Dermis microvascular lymphatic vessel endothelial cell (primary cell): ENCODE measurements at places on chromosomes 12 and 14.

DNA sequence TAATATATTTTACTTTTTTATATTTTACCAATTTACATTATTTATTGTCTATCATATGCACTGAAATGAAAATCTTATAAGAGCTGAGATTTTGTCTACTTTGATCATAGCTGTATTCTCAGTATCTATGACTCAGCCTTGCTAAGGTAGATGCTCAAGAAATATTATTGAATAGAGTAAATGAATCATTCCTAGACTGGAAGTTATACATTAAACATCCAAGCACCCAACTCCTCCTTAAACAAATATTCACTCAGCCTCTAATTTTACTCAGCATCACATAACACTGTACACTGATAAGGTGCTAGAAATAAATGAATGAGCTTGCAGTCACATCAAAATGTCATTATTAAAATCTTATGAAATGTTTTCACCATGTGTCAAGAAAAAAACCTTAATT, 1424.9 kb downstream of the LRFN5 start:
- no peak for DNase-seq

DNA sequence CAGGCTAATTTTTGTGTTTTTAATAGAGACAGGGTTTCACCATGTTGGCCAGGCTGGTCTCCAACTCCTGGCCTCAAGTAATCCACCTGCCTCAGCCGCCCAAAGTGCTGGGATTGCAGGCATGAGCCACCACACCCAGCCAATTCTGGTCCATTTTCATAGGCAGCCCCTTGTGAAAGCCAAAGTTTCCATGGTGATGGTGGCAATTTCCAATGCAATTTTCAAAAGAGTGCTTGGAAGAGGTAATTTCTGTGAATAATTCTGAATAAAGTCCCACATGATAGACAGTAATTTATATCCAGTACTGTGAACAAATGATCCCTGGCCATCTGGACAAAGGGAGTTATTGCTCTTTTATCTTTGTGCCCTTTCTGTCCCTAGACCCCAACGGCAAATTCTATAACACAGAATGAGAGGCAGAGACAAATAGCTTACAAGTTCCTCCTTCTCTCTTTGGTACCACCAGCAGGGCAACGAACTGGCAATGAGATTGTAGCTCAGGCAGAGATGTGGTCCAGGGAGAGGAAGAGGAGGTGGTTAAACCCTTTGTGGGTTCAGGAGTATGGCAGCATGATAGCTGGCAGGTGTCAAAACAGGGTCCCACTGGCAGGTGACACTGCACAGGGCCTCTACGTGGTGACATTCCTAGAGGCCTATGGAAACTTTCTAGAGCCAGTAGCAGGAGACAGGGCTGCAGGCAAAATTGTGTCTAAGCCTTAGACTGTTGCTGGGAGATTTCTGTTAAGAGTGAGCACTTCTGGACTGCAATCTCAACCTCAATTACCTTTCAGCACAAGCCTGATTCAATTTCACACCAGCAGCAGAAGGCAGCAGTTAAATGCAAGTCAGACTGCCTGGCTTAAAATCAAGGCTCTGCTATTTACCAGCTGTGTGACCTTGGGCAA, 46.5 kb downstream of the NT5DC3 start:
- no peak for DNase-seq

- DNase-seq: no peak
These were observed 238.5 kb upstream of the NAV3 start for GRCh38 chr12:77591959-77592743.

GRCh38 chr14:80465546-80466220, 254.4 kb upstream of the DIO2 start:
- DNase-seq: no peak

DNA sequence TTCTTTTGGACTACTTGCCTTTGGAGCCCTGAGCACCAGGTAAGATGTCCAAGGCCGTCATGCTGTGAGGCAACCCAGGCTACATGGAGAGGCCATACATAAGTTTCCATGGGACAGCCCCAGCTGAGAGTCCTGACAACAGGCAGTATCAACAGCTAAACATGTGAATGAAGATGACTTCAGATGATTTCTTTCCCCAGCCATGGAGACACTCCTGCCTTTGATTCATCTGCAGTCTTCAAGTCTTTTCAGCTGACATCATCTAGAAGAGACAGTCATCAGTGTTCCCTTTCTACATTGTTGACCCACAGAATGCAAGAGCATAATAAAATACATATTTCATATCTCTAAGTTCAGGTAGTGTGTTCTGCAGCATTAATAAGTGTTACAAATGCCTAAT, 398.7 kb downstream of the BTG1 start:
- DNase-seq: no peak

GRCh38 chr14:89215531-89215930, 201.5 kb downstream of the FOXN3 start:
- DNase-seq: no peak

DNA sequence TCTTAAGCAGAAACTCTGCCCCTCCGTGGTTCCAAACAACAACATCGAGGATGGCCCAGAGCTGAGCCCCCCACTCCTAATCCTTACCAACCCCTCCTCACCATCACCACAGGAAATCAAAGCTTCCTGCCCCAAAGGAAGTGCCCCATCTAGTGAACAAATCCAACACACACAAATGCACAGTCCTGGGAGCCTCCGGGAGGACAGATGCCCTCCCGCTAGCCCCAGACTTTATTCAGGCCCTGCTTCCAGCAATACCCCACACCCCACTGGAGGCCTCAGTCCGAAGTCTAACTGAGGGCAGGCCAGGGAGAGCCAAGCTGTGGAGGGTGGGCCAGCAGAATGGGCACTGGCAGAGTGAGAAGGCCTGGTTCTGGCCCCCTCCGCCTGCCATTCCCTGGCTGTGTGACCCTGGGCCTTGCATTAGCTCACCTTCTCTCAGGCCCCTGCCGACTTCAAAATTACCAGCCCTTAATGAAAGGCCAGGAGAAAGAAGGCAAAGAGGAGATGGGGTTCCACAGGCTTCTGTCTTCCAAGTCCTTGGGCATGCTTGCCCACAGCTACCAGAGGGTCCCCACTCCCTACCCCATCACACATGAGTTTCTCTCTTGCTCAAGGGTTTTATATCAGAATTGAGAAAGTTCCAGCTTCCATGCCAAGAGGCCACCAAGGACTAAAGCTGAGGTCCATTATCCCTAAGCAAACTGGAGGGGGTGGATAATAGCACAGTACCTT, 2.3 kb downstream of the HDAC7 start:
- DNase-seq: peak; percentile 54

DNA sequence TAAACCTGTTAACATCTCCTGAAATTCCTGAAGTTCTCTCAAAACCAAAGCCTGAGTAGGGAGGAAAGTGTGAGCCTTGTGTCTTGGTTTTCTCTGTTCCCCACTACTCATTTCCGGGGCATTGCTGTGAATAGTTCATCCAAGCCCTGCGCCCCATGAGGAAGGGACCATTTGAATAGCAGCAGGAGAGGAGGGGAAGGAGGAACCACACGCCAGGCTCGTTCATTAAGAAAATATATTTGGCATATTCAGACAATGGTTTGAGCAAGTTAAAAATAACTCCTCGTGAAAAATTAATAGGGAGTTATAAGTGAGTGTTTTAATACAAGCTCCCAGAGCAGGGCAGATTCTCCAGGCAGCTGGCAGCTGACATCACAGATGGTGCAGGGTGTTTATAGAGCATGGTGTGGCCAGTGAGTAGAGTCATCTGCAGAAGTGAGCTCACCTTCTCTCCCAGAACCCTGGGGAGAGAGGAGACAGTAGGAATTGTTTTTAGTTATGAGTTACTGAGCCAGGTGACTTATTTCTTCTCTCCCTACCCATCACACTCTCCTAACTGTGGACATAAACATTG, 29.5 kb upstream of the CISTR start:
- DNase-seq: no peak

GRCh38 chr14:104185916-104186495, 47.6 kb downstream of the KIF26A start:
- no peak for DNase-seq

- DNase-seq: no peak
These were observed 4.8 kb upstream of the LGMN start for GRCh38 chr14:92753250-92753649.

DNA sequence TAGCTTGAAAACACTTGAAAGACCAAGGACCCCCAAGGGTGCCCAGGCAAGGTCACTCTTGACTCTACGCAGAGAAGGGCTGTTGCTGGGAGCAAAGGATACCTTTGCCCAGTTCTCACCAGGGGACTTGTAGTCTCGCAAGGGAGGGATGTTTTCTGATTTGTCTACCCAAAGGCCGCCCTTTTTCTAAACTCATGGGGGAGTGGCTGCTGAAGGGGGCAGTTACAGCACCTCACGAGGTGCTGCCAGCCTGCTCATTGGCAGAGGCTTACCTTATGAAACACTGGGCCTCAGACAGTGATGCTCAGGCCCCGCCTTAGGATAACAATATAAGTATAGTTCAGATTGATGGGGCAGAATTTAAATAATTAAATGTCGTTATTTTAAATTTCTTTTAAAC, 107.0 kb downstream of the ETV6 start:
- no peak for DNase-seq

- no peak for DNase-seq
These were observed 170.7 kb upstream of the EEA1 start for GRCh38 chr12:93099792-93100191.

DNA sequence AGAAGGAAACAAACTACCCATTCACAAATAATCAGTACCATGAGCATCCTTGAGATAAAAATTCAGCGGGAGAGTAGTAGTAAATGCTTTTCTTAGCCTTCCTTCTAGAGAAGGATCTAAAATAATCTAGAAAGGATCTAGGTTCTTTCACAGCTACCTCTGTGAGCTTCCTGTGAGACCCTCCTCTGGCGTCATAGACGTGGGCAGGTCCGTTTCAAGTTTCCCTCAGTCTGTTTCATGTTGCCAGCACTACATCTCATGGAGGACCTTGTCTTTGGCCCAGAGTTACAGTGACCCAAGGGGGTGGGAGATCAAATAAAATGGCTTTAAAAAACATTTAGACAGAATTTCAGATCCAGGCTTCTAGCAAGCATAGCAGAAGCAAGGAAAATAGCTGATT, 13.6 kb downstream of the DAAM1 start:
- DNase-seq: no peak

DNA sequence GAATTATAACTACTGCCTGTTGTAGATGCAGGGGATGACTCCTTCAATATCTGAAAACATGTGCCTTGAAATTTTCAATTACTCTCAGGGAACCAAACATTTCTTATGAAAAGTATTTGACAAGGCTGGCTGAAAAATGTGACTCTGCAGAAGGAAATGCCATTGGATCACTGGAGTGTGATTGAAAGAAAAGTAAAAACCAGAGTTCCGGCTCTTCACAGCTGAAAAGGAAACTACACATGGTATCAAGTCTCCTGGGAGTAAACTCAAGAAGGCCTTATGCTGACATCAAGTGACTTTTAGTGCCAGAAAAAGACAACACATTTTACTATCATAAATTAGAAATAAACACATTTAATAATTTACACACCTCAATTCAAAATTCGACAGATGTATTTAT, 693.0 kb downstream of the LRFN5 start:
- DNase-seq: no peak

GRCh38 chr14:106346534-106347290, 820.3 kb downstream of the TMEM121 start:
- no peak for DNase-seq

DNA sequence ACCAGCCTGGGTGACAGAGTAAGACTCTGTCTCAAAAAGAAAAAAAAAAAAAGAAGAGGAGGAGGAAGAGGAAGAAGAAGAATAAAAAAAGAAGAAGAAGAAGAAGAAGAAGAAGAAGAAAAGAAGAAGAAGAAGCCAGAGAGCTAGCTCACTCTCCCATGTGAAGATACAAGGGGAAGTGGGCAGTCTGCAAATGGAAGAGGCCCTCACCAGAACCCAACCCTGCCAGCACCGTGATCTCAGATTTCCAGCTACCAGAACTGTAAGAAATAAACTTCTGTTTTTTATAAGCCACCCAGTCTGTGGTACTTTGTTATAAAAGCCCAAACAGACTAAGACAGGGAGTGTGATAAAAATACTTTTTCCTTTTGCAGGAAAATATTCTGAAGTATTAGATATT, 130.7 kb downstream of the ETNK1 start:
- no peak for DNase-seq

DNA sequence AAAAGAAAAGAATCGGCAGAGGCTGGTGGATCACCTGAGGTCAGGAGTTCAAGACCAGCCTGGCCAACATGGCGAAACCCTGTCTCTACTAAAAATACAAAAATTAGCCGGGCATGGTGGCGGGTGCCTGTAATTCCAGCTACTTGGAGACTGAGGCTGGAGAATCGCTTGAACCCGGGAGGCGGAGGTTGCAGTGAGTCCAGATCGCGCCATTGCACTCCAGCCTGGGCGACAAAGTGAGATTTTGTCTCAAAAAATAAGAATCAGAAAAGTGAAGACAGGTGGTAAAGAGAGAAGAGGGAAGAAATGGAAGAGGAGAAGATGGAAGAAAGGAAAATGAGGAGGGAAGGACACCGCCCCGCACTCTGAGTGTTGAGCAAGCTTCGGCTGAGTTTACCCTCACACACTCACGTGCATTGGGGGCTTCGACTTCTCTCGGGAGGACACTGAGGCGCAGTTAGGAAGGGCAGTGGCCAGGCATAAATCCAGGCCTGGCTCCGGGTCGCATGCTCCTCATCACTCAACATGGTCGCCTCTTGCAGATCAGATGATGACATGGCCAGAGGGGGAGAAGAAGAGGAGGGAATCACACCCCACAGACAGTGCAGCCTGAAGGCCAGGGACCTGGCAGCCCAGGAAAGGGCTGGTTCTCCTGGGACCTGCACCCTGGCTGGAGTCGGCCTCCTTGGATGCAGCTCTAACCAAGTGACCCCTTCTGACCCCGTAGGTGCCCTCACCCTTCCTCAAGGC, 61.1 kb downstream of the PRMT8 start:
- DNase-seq: no peak

GRCh38 chr12:52689936-52690335, 9.7 kb upstream of the KRT1 start:
- no peak for DNase-seq

- no peak for DNase-seq
These were observed 47.5 kb downstream of the C14orf132 start for GRCh38 chr14:96086574-96087077.

DNA sequence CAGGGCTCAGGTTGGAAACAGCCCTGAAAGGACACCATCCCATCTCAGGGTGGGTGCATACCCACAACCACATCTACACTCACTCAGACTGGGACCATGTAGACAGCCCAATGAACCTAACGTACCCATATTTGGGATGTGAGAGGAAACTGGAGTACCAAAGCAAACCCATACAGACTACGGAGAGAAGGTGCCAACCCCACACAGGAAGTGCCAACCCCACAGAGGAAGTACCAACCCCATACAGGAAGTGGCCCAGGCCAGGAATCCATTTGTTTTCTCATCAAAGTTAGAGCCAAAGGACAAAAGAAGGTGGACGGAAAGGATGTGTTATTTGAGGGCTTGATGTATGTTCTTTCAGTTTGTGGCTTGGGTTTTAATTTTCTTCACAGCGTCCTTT, 19.5 kb upstream of the SPIC start:
- no peak for DNase-seq

GRCh38 chr12:47033789-47034555, 45.4 kb upstream of the PCED1B start:
- no peak for DNase-seq

DNA sequence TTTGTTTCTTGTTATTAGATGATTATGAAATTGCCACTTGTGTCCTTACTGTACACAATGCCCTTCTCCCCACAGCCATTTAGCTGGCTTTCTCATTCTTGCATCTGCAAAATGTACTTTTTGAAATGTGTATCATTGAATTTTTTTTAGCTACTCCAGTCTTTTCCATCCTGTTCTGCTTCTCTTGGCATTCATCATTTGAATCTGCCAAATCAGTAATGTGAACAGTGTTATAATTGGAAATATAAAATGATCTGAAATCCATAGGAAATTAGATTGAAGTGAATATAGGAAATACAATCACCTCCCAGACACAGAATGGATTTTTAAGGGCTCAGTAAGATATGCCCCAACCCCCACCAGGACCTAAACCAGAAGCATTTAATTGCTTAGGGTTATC, 253.4 kb downstream of the C12orf50 start:
- no peak for DNase-seq
